Myometrial cell (primary cell): ENCODE measurements at places on chromosomes 11 and 22. TPM values are rescaled to one million over a fixed set of nuclear protein-coding genes. Genes with fewer than 3 reads are reported as not detected.

The MYO7A gene
- not detected in 2 replicates for total RNA-seq

The BARX2 gene
- total RNA-seq, result not detected in 2 replicates

The GVQW3 gene
- 1.2 and 4.4 TPM in 2 replicates for total RNA-seq

The OR51A7 gene
- total RNA-seq, result not detected in 2 replicates

The OLFML1 gene
- total RNA-seq, result 0.53 TPM in 1 of 2 replicates, not detected in the other

The BDNF gene
- 2.0 and 3.7 TPM in 2 replicates for total RNA-seq

The SMC1B gene
- not detected in 2 replicates for total RNA-seq

The CCDC116 gene
- not detected in 2 replicates for total RNA-seq

The UPB1 gene
- total RNA-seq, result not detected in 2 replicates

The CSRP3 gene
- not detected in 2 replicates for total RNA-seq

The PIK3C2A gene
- 25.1 and 39.7 TPM in 2 replicates for total RNA-seq

The ACCS gene
- 2.9 and 5.1 TPM in 2 replicates for total RNA-seq

The SUSD2 gene
- 13.8 and 15.9 TPM in 2 replicates for total RNA-seq

The SLC6A5 gene
- not detected in 2 replicates for total RNA-seq

The PRSS23 gene
- 90.4 and 130 TPM in 2 replicates for total RNA-seq

The KRTAP5-8 gene
- total RNA-seq, result not detected in 2 replicates

The LRRN4CL gene
- total RNA-seq, result 5.8 and 6.6 TPM in 2 replicates

The KCTD14 gene
- total RNA-seq, result 2.6 and 4.1 TPM in 2 replicates

The GSTT2B gene
- 1.8 and 2.6 TPM in 2 replicates for total RNA-seq

The C11orf42 gene
- total RNA-seq, result not detected in 2 replicates

The ENTHD1 gene
- not detected in 2 replicates for total RNA-seq

The BCR gene
- total RNA-seq, result 22.2 and 28.9 TPM in 2 replicates

The MAP6 gene
- 0.29 and 0.89 TPM in 2 replicates for total RNA-seq

The PRG3 gene
- not detected in 2 replicates for total RNA-seq

The IFITM1 gene
- total RNA-seq, result 95.4 and 122 TPM in 2 replicates

The CBX7 gene
- total RNA-seq, result 2.3 and 2.5 TPM in 2 replicates

The CREB3L1 gene
- 35.7 and 38.1 TPM in 2 replicates for total RNA-seq

The TSSK2 gene
- not detected in 2 replicates for total RNA-seq

The TRIM29 gene
- 6.3 TPM in 1 of 2 replicates, not detected in the other for total RNA-seq

The OR51E2 gene
- under 0.01 TPM in 1 of 2 replicates, not detected in the other for total RNA-seq

The NNMT gene
- 574 and 699 TPM in 2 replicates for total RNA-seq

The UPK2 gene
- total RNA-seq, result not detected in 2 replicates

The C1QTNF4 gene
- total RNA-seq, result 2.6 and 3.2 TPM in 2 replicates

The SHANK3 gene
- 0.89 and 1.2 TPM in 2 replicates for total RNA-seq

The OR2AT4 gene
- total RNA-seq, result not detected in 2 replicates

The DRICH1 gene
- not detected in 2 replicates for total RNA-seq

The MS4A15 gene
- total RNA-seq, result not detected in 2 replicates

The BTG4 gene
- total RNA-seq, result not detected in 2 replicates

The RAB3IL1 gene
- total RNA-seq, result 0.29 and 2.3 TPM in 2 replicates

The SCN4B gene
- not detected in 2 replicates for total RNA-seq

The SULT4A1 gene
- not detected in 2 replicates for total RNA-seq

The WBP2NL gene
- total RNA-seq, result 0.18 TPM in 1 of 2 replicates, not detected in the other

The GDPD5 gene
- total RNA-seq, result 13.6 and 26.5 TPM in 2 replicates
